ENCODE measurements at places on chromosomes 16 and 17.

DNA sequence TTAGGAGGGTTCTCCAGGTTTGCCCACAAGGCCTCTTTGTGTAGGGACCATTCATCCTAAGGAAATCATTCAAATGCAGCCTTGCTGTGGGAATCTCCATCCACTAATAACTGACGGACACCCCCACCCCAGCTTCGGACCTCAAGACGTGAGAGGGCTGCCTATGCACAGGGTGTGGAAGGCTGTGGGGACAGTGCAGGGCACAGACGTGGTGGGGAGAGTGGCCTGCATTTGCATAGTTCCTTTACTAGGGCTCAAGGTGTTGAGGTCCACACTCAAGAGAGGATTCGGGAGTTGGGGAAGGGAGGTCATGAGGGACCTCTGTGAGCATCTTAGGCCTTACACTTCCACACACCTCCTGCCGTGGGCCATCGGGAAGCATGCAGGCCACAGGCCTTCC lies 9.8 kb downstream of the DUSP3 start:
- no peak for DNase-seq

DNA sequence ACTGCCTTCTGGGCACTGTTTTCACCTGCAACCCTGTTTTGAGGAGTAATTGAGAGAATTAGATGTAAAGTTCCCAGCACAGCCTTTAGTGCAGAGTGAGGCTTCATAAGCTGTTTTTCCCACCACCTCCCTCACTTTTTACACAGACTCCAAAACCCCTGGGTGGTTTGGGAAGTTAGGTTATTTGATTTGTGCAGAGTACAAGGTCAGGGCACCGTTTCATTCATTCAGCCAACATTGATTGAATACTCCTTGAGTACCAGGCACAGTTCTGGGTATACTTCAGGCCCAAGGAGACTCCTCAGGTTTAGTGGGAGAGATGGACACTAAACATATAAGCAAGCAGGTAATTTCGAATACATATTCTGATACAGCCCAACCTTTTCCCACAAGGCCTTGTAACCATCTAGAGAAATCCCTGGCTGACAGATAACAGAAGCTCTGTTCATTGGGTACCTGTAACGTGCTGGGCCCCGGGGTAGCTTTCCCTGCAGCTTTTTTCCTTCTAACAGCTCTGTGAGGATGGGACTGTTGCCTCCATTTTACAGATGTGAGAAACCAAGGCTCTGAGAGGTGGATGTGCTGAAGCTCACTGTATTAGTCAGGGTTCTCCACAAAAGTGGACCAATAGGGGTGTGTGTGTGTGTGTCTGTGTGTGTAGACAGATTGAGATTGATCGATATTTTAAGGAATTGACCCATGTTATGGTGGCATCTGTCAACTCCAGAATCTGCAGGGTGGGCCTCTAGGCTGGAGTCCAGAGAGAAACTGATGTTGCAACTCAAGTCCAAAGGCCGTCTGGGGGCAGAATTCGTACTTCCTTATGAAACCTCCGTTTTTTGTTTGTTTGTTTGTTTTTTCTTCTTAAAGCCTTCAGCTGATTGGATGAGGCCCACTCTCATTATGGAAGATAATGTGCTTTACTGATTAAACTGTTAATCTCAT lies 234.7 kb downstream of the SNX29 start:
- no peak for DNase-seq

DNA sequence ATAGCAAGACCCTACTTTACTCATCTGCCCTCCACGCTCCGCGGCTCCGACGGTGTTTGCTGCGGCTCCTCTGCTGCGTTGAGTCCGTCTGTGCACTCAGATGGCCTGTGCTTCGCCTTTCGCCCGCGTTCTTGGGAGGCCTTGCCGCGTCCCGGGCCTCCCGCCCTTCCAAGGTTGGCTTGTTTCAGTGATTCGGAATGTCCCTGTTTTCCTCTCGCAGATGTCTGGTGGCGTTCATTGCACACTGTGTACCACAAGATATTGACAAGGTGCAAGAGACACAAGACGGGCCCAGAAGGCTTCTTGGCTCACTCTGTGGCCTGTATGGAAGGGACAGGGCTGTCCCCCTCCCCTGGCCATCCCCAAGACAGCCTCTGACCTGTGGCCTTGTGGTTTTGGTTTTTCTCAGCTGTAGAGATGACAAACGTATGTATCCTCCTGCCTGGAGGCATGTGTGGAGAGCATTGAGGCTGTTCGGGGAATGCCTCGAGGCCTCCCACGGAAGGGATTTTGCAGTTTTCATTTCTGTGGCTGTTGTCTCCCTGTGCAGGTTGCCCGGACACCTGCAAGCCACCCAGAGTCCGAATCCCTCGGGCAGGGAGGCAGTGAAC lies 15.4 kb downstream of the MGRN1 start:
- no peak for DNase-seq

DNA sequence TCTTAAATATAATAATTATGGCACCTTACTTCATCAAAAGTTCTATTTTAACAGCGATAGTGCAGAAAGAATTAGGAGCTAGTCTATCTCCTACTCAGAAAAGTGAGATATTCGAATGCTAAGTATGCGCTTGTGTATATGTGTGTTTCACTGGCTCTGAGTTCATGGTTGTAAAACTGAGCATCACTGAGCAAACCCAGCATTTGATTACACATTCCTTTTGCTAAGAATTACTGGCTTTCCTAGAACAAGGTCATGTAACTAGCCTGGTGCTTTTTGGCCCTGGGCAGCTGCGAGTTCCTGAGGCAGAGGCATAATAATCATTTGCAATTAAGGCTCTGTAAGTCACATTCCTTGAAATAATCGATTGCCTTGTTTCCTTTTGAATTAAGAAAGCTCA lies 157.2 kb downstream of the SNX29 start:
- DNase-seq = no peak

GRCh38 chr16:89149386-89149785 lies 22.2 kb upstream of the CDH15 start:
- DNase-seq = no peak

DNA sequence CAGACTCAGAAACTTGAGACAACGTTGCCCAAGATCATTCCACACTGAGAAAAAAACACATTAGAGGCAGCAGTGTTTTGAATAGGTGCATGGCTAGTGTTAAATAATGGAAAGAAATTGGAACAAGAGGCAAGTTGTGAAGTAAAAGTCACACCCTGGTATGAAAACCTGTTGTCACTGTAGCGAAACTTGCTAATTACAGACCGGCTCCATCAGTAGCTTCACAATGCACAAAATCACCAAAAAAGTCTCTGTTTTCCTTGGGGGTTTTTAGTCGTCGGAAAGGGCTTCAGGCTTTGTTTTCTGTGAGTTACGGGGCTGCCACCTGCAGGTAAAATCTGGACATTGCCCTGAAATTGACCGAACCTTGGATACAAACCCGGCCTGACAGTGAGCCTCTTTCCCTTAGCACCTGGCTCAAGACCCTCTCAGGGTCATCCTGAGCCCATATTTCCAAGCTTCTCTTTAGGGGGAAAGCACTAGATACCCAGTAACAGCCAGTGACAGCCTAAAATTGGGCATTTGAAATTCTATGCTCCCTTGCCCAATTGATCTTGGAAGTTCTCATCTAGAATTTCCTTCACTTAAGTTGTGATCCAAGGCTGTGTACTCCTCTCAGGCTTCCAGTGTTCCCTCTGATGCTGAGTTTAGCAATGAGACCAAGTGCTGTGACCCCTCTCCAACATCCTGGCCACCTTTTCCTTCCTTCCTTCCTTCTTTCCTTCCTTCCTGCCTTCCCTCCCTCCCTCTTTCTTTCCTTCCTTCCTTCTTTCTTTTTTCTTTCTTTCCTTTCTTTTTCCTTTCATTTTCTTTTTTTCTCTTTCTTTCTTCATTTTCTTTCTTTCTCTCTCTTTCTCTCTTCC lies 7.2 kb upstream of the GRB2 start:
- DNase-seq = peak; percentile 49
